SHP77 treated with DMSO at 0.1 percent for 48 hours (cell line): ENCODE measurements at places on chromosomes 13 and 19.

DNA sequence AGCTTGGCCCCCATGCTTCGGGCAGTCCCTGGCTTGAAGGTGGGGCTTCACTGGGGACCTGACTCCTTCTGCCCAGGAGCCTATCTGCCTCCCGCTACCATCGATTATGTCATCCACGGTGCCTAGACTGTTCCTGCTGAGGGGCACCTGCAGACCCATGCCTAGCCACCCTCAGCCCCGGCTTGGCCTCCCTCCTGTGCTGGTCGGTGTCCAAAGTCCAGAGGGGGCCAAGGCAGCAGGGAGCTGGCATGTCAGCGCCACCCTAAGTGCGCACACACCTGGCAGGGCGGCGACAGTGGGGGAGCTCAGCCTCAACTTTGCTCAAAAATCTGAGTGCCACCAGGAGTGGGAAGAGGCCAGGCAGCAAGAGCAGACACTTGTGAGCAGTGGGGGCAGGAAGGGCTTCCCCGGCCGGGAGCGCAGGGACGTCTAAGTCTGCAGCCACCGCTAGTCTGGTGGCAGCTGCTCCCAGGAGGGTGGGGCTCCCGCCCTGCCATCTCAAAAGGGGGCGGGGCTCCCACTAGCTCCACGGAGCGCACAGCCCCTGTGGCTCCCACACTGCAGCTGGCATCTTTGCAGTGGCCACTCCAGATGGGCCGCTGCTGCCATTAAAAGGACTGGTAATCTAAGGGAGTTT is 13.5 kb upstream of the URAD start:
- no peak for DNase-seq

GRCh38 chr13:51674276-51674675 is 90.0 kb downstream of the WDFY2 start:
- no peak for DNase-seq

- DNase-seq = no peak
These were observed 42.6 kb downstream of the KLF2 start for GRCh38 chr19:16367261-16367683.

GRCh38 chr19:1028062-1028926 is 1.9 kb downstream of the CNN2 start:
- peak; percentile 26 for DNase-seq

DNA sequence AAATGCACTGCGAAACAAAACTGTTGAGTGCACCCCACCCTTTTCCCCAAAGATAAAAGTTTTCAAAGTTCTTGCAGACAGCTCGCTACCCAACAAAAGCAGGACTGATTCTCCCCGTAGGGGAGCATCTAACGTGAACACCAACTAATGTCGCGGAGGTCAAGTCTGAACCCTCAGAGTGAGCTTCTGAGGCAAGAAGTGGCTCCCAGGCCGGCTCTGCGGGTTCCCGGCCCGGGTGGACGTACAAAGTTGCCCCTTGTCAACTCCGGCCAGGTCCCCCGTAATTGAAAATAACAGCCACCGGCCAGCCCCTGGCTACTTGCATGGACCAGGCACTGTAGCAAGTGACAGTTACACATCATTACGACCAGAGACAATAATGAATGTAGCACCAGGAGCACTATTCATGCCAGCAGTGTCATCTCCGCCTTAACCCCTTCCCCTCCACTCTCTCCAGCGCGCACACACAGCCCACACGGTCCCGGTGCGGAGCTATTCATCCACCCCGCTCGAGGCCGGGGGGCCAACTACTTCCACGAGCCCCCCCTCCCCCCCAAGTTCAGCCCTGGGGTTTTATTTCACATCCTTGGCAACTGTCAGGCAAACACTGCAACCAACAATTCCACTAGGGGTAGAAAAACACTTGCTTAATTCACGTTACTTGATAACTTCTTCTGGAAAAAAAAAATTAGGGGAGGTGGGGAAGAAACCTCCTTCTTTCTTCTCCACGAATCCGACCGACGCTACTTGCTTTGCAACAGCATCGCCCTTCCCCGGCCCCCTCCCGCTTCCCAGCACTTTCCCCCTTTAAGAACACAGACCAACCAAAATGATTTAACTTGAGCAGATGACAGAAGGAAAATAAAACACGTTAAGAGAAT is 1.2 kb downstream of the KLF12 start:
- peak; percentile 20 for DNase-seq

GRCh38 chr13:36163809-36164308 is 32.7 kb upstream of the DCLK1 start:
- DNase-seq = peak; percentile 80

GRCh38 chr19:37966662-37967231 is 59.7 kb downstream of the SIPA1L3 start:
- no peak for DNase-seq

GRCh38 chr13:54175466-54175865 is 1146.9 kb downstream of the OLFM4 start:
- no peak for DNase-seq

DNA sequence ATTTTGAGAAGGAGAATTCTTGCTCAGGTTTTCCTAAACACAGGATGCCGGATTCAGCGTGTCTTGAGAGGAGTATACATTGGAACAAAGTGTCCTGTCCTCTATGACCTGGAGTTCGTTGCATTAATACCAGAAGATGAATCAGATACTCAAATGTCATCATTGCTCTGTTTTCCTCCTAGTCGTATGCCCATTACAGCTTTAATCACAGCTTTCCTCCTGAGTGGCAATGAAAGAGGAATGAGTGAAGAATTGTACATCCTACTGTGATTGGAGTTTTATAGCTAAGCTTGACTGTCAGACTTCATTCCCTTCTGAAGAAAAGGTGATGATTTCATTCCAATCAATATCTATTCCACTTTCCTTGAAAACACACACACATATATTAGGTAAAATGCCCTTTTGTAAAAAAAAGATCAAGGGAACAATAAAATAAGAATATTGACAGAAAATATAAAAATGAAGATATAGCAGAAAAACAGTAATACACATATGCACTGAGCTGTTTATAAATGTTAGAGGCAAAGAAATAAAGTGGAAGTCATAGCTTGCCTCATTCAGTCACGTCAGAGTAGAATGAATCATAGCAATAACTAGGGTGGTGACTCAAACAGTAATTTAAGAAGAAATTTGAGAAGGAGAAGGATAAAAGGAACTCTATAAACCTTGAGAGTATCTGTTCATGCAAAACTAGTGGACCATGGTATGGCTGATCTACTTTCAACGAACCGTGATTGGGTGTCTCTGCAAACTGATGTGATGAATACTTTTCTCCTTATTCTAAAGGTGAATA is 501.5 kb downstream of the SUCLA2 start:
- DNase-seq = no peak

DNA sequence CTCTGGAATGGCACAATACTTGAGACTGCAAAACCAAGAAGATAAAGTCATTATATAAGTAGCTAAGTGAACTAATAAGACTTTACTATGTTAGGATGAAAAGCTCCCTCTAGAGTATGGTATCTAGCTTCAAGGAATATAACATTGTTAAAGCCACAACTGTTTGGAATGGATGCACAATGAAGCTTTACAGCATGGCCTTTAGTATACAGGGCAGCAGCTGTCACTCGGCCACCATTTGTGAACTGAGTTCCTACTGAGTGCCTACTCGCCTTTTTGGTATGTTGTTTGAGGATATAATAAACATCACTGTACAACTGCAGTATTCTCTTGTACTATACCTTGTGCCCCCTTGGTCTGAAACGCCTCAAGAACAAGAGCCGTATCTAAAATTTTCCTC is 6.8 kb downstream of the ALG5 start:
- no peak for DNase-seq

GRCh38 chr13:112972867-112973576 is 4.0 kb downstream of the MCF2L start:
- DNase-seq = no peak

- no peak for DNase-seq
These were observed 1158.0 kb upstream of the SPRY2 start for GRCh38 chr13:81498969-81499368.

DNA sequence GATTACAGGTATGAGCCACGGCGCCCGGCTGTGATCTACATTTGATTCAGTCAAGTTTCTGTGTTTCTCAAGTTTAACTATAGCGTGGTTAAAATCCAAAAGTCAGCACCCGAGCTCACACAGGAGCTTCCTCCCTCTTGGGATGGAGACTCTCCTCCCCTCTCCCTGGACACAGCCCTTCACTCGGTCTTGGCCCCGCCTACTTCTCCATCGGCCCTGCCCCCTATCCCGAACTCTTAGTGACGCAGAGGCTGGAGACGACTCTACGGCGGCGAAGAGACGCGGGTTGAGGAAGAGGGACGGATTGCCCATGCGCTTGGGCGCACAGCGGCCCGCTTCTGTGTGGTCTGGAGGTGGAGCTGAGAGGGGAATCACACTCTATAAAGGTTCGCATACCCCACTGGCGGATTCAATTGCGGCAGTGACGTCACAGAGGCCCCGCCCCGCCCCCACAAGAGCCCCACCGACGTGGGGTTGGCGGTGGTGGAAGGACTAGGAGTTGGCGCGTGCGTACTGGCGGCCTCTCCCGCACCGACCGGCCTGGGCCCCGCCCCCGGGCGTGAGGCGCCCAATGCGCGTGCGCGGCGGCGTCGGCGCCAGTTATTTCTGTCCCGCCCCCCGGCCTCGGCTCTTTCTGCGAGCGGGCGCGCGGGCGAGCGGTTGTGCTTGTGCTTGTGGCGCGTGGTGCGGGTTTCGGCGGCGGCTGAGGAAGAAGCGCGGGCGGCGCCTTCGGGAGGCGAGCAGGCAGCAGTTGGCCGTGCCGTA is at the start of gene TRIM28:
Gene TRIM28 (plus strand): TSS at position 239 of the 765 bp plus-strand sequence. CDS start 694 bp downstream, outside the sequence.
- no peak for DNase-seq

DNA sequence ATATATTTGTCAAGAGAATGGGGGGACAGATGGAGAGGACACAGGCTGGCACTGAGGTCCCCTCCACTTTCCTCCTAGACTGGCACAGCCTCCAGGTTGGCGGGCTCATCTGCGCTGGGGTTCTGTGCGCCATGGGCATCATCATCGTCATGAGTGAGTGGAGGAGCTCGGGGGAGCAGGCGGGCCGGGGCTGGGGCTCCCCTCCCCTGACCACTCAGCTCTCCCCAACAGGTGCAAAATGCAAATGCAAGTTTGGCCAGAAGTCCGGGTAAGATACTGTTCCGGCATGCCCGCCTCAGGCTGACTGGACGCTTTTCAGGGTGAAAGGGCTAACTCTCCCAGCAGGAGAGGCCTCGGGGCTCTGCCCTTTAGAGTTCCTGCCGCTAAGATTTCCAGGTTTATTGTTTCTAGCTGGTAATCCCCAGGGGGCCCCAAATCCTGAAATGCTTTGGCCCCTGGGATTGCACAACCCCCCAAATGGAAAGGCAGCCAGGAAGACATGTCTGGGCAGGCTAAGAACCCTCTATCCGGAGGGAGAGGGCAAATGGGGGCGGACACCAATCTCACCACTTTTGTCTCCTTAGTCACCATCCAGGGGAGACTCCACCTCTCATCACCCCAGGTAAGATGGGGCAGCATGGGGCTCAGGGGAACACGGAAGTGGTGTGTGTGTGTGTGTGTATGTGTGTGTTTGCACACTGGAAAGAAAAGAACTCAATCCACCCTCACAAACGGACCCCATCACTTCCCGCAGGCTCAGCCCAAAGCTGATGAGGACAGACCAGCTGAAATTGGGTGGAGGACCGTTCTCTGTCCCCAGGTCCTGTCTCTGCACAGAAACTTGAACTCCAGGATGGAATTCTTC is 7.3 kb downstream of the FXYD3 start:
- no peak for DNase-seq

- peak; percentile 17 for DNase-seq
These were observed 31.5 kb upstream of the HIF3A start for GRCh38 chr19:46265217-46265828.

- DNase-seq = no peak
These were observed 1.5 kb downstream of the ZNF260 start for GRCh38 chr19:36526581-36526980.

DNA sequence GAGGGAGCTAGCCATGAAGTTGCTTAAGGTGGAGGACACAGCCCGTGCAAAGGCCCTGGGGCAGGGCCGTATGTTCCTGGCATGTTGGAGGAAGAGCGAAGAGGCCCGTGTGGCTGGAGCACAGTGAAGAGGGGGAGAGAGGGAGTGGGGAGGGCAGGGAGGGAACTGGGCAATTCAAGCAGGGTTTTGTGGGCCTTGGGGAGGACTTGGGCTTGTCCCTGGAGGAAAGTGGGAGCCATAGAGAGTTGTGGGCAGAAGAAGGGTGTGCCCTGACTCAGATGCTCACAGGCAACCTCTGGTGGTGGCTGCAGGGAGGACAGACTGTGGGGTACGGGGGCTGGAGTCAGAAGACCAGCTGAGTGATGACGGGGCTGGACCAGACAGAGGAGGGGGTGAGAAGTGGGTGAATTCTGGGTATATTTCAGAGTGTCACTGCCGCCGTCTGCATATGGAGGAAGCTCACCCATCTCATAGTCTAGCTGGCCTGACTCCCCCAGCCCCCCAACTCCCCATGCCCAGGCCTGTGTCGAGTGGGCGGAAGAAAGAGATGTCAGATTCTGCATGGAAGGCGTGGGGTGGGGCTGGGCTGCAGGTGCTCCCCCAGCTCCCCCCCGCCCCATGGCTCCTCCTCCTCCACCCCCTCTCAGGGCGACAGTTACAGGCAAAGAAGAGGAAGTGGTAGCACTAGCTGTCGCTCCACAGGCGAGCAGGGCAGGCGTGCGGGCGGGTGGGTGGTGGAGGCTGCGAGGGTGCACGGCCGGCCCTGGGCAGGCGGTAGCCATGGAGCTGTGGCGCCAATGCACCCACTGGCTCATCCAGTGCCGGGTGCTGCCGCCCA is at the start of gene VAV1:
Gene VAV1 (plus strand): TSS at position 681 of the 838 bp plus-strand sequence. CDS start 100 bp downstream, at position 781.
- DNase-seq = no peak

GRCh38 chr13:53238261-53238660 is 209.6 kb downstream of the OLFM4 start:
- DNase-seq = no peak

DNA sequence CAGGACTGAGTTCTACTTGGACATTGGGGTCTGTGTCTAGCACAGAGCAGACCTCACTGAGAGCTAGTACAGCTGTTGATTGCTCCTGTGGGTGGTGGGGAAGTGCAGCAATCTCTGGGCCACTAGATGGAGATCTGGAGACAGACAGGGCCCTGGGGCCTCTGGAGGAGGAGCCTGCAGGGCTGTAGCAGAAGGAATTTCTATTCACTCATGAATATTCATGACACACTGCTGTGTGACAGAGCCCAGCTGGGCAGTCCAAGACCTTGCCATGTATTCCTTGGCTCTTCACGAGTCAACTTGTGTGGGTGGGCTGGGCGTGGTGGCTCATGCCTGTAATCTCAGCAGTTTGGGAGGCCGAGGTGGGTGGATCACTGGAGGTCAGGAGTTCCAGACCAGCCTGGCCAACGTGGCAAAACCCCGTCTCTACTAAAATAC is 37.5 kb downstream of the SUGP2 start:
- no peak for DNase-seq

GRCh38 chr19:41189425-41190065 is 3.5 kb upstream of the CYP2S1 start:
- DNase-seq = no peak

DNA sequence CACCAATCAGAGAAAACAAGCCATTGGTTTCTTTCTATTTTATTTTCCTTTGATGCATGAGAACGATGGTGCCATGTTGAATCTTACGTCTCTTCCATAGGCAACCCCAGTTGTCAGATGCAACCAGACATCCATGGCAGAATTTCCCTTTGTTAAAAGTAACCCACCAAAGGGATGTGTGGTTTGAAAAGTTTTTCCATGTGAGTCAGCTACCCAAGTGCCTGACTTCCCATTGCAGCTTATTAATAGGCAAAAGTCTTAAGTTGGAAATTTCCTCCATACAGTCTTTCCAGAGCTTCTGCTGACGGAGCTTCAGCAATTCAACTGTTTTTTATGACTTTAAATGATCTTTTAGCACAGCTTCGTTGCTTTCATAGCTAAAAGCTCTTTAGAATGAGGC is 73.8 kb upstream of the FAM216B start:
- DNase-seq = no peak

GRCh38 chr13:95552539-95553441 is at the start of gene CLDN10:
CLDN10 (plus strand) TSS chr13:95552720; CDS start chr13:95552754, 34 bp downstream.
- peak; percentile 53 for DNase-seq
